ENCODE measurements at places on chromosomes 4 and X. TPM values are rescaled to one million over a fixed set of nuclear protein-coding genes. Genes with fewer than 3 reads are reported as not detected.

The PLP2 gene
- total RNA-seq, result 83.6 TPM

The FRG2 gene
- not detected for total RNA-seq

The EFHC2 gene
- 0.07 TPM for total RNA-seq

The RHOXF2 gene
- not detected for total RNA-seq

The RPL34 gene
- total RNA-seq, result 686 TPM

The ZCCHC18 gene
- 1.7 TPM for total RNA-seq
